ENCODE measurements at places on chromosomes 1 and 21. TPM values are rescaled to one million over a fixed set of nuclear protein-coding genes. Genes with fewer than 3 reads are reported as not detected.

The G0S2 gene
- not detected for total RNA-seq

The NPR1 gene
- 0.26 TPM for total RNA-seq

The OR2M3 gene
- not detected for total RNA-seq

The KIF17 gene
- 0.40 TPM for total RNA-seq

The DUSP10 gene
- total RNA-seq: 30.4 TPM

The MANEAL gene
- total RNA-seq: 19.4 TPM

The LCE3D gene
- total RNA-seq: not detected

The GPR37L1 gene
- total RNA-seq: not detected

The NUDC gene
- 147 TPM for total RNA-seq

The DAB1 gene
- total RNA-seq: not detected

The SORT1 gene
- total RNA-seq: 5.4 TPM

The FNDC10 gene
- total RNA-seq: 3.6 TPM

The ANKRD35 gene
- not detected for total RNA-seq

The ELF3 gene
- total RNA-seq: 1.7 TPM

The ASH1L gene
- total RNA-seq: 29.2 TPM

The CD53 gene
- not detected for total RNA-seq

The NEK2 gene
- 45.5 TPM for total RNA-seq

The AGO3 gene
- 28.9 TPM for total RNA-seq
